ENCODE measurements at places on chromosomes 7 and 10.

GRCh38 chr10:112087953-112088456 lies 95.6 kb downstream of the GPAM start:
- DNase-seq, result no peak

GRCh38 chr7:40437936-40438634 lies 303.3 kb downstream of the SUGCT start:
- no peak for DNase-seq

DNA sequence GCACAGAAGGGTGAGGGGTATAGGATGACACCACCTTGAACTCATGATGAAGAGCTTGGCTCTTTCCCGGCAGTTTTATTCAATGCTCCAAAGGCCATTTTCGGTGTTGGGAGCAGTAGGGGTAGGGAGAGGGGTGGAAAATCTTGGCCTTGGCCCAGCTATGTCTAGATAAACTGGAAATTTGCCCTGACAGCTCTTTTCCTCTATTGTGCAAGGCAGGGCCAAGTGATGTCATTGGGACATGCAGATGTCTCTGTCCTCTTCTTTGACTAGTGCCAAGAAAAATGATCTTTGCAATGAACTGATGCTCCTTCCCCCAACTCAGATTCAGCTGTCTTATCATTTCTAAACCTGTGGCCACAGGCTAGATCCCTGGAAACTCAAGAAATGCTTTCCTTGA lies 27.7 kb upstream of the PRKCQ start:
- DNase-seq, result no peak

GRCh38 chr10:28375399-28376354 lies 72.8 kb upstream of the MPP7 start:
- DNase-seq, result peak; percentile 5

All from NCI-H1417 (cell line).